ENCODE measurements at places on chromosomes 2 and 18.

DNA sequence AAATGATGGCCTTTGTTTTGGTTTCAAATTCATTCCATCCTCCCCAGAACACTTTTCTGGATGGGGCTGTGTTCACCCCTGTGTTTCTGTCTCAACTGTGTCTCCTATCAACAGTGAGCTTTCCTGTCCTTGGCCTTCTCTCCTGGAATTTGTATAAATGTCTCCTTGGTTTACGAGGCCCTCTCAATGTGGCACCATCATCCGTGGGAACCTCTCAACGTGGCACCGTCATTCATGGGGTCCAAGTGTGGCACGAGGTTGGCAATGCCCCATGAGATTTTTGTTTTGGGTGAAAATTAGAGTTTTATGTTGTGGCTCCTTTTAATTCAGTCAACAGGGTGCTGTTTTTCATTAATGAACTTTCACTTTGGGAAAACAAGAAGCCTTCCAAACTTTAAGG, 280.7 kb upstream of the SALL3 start:
- no peak for DNase-seq

- DNase-seq, result no peak
Observed at GRCh38 chr2:188808947-188809355, 165.2 kb upstream of the COL3A1 start.

GRCh38 chr2:106085181-106085940, 108.7 kb downstream of the UXS1 start:
- no peak for DNase-seq

DNA sequence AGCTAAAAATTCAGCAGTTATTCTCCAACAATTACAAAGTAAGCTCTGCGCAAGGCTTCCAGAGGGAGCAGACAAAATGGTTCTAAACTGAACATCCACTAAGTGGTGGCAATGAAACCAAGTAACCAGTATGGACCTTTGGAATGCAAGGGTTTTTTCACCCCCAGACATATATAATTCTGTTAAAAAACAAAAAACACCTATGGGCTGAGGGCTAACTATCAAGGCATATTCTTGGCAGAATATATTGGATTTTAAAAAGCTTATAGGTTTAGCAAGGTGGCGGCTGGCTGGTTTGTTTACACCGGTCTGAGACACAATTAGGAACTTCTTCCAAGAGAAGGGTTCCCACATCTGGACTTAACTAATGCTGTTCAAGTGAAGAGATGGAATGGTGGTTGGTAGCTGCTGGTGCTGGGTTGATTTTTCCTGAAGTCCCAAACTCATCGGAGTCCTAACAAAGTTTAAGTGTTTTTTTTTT, 2.8 kb downstream of the ZFP36L2 start:
- no peak for DNase-seq

DNA sequence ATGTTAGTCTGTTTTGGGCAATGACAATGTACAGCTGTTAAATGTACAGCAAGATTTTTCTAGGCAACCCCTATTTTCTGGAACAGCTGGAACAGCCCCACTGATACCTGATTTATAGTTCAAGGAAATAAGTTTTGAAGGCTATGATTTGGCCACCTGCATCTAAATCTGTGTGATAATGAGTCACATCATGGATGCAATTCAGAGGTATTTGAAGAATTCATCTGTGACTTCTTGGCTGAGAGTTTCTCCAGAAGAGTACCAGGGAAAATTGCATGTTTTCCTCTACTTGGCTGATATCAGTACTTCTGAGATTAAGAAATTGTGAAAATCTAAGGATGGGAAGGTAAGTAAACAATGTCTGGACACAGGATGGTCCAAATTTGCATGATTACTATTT, 40.7 kb upstream of the NT5C1B start:
- no peak for DNase-seq

- no peak for DNase-seq
Observed at GRCh38 chr2:25201794-25202193, 33.4 kb upstream of the POMC start.
